ENCODE measurements at places on chromosomes 6 and 20.

- DNase-seq = no peak
These were observed 243.9 kb downstream of the HAO1 start for GRCh38 chr20:7696311-7696710.

DNA sequence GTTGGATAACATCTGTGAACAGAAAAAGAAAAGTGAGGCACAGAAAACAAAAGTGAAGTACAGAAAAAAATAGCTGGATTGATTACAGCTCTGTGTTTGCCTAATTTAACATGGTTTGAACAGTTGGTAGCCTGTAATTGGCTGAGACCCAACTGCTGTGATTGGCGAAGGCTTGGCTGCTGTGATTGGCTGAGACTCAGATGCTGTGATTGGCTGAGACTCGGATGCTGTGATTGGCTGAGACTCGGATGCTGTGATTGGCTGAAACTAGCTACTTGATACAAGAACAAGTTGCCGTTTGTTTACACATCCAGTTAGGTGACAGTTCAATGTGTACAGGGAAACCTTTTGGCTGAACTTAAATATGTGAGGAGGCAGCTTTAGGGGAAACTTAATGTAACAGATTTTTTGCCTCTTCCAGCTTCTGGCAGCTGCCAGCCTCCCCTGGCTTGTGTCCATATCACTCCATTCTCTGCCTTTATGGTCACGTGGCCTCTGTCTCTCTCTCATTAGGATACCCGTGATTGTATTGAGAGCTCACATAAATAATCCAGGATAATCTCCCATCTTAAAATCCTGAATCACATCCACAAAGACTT lies 223.4 kb upstream of the FOXA2 start:
- no peak for DNase-seq

DNA sequence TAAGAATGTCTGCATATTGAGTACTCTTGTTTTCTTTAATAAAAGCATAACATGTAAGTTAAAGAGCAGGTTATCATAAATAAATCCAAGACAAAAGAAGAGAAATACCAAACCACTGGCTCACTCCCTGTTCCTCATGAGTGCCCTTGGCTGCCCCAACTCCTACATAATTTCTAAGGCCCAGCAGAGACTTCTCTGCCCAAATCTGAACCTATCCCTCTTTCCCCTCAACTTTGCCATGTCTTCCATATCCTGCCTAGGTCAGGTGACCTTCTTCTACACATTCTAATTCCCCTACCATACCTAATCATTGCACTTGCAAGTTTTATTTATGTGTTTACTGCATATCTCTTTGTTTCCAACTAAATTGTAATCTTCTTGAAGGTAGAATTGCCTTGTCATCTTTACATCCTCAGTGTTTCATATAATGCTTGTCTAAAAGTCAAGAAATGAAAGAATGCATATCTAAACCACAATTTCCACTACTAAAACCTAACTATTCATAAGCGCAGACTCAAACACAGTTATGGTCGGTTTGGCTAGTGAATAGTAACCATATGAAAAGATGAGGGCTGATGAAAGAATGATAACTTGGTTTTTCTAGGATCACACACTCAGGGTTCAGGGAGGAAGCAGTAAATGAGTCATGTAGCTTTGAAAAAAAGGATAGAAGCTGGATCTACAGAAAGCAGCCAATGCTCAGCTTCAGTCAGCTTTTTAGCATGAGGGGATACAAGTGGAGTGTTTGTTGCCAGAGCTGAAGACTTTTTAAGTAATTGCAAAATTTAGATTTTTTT lies 53.3 kb upstream of the EYA4 start:
- DNase-seq = no peak

- DNase-seq = no peak
These were observed 6.7 kb downstream of the STK4 start for GRCh38 chr20:44973053-44973452.

- DNase-seq = no peak
These were observed 22.4 kb upstream of the CST1 start for GRCh38 chr20:23773127-23773526.

GRCh38 chr6:8434727-8435092 lies 635 bp downstream of the SLC35B3 start:
- no peak for DNase-seq

DNA sequence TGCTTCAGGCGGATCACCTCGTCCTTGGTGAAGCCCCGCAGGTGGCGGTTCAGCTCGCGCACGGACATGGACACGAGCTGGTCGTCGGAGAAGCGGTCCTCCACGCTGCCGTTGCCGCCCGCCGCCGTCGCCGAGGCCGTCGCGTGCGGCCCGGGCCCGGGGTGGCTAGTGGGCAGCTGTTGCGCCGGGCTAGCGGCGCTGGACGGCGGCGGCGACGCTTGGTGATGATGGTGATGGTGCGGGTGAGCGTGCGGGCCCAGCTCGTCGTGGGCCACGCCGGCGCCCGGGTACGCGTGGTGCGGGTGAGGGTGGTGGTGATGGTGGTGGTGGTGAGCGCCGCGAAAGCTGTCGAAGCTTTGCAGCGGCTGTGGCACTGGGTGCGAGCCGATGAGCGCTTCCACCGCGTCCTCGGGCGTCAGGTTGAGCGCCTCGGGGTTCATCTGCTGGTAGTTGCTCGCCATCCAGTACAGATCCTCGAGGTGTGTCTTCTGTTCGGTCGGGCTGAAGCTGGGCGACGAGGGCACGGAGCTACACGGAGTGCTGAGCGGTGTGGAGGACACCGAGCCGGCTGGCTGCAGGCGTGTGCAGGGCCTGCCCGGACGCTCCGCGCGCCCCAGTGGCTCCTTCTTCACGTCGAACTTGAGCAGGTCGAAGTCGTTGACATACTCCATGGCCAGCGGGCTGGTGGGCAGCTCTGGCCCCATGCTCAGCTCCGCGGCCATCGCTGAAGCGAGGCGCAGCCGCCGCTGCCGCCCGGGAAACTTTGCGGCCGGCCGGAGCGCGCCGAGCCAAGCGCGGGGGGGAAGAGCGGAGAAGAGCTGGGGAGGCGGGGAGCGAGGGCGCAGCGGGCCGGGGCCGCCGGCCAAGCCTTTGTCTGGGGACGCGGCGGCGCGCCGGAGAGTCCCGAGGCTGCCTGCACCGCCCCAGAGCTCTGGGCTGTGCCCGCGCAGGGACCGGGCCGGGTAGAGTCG lies 622 bp downstream of the MAFB start:
- no peak for DNase-seq

GRCh38 chr6:158666628-158667359 lies 16.9 kb downstream of the SYTL3 start:
- no peak for DNase-seq

- no peak for DNase-seq
These were observed 47.2 kb downstream of the FILIP1 start for GRCh38 chr6:75446241-75446880.

DNA sequence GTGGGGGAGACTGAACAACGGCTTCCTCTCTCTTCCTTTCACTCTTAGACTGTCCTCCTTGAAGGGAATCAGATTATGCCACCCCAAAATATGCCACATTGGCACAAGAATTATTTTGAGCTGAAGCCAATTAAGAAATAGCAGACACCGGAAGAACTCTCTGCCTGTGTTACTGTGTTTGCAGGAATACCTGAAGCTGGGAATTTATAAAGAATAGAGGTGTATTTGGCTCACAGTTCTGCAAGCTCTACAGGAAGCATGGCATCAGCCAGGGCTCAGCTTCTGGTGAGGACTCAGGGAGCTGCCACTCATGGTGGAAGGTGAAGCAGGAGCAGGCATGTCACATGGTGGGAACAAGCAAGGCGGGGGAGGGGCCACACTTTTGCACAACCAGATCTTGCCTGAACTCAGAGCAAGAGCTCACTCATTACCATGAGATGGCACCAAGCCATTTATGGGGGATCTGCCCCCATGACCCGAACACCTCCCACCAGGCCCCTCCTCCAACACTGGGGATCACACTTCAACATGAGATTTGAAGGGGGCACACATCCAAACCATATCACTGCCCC lies 46.0 kb downstream of the PCNA start:
- no peak for DNase-seq

- DNase-seq = no peak
These were observed 20.0 kb downstream of the PREX1 start for GRCh38 chr20:48807586-48808381.

All from NCI-H1436 (cell line).